Kidney (tissue), 22 donors: ENCODE measurements at places on chromosomes 4 and X. TPM values are rescaled to one million over a fixed set of nuclear protein-coding genes. Genes with fewer than 3 reads are reported as not detected.

DNA sequence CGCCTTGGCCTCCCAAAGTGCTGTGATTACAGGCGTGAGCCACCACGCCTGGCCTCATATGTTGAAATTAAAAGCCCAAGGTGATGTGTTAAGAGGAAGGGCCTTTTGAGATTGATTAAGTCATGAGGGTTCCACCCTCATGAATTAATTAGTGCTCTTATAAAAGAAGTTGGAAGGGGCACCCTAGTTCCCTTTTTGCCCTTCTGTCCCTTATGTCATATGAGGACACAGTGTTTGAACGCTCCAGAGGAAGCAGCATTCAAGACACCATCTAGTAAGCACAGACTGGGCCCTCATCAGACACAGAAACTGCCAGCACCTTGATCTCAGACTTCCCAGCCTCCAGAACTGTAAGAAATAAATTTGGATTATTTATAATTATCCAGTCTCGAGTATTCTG lies 5.1 kb upstream of the APLN start:
- no peak overlapping the region for H3K27ac ChIP-seq
- H3K36me3 ChIP-seq, result no peaks in the 10 kb centered on the region
- H3K4me1 ChIP-seq, result no peaks in the 10 kb centered on the region

Gene ZFYVE28
- 18.9 TPM for total RNA-seq

DNA sequence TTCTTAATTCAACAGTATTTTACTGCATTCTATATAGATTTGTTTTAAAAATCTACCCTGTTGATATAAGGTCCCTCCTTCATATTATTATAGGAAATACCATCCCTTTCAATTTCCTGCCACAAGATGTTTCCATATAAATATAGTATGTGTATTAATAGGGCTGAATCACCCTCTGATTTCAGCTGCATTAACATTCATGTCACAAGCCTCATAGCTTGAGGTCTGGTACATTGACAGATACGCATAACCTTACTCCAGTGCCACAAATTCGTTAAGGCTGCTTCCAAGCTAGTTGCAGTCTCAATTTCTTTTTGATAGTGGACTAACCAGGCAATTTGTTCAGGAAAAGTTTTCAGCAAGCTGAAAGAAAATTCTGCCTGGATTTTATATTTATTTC lies 128.4 kb downstream of the KLHL34 start:
- H3K36me3 ChIP-seq, result no peaks in the 10 kb centered on the region
- no peaks in the 10 kb centered on the region for H3K27me3 ChIP-seq
- H3K27ac ChIP-seq, result no peak overlapping the region
- DNase-seq, result no peak

Gene ATG4A
- 14.7 TPM for total RNA-seq

Gene EMCN
- 48.1 TPM for total RNA-seq

GRCh38 chr4:18439311-18439710 lies 417.8 kb upstream of the LCORL start:
- H3K27me3 ChIP-seq, result no peaks in the 10 kb centered on the region
- no peaks in the 10 kb centered on the region for H3K36me3 ChIP-seq
- H3K4me3 ChIP-seq, result no peak overlapping the region

Gene KLHL2
- 44.4 TPM for total RNA-seq

Gene CAPN6
- total RNA-seq, result 25.0 TPM
